ENCODE measurements at places on chromosomes 7 and 10.

DNA sequence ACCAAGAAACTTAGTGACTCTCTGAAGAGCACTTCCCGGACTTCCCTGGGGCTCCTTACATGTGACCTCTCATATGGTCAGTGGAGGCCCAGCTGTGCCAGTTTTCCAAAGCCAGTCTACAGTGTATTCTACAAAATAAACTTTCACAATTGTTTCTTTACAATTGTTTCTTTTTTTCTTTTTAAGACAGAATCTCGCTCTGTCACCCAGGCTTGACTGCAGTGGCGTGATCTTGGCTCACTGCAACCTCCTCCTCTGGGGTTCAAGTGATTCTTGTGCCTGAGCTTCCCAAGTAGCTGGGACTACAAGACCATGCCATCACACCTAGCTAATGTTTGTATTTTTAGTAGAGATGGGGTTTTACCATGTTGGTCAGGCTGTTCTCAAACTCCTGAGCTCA lies 25.9 kb downstream of the CYP17A1 start:
- no peak for DNase-seq

DNA sequence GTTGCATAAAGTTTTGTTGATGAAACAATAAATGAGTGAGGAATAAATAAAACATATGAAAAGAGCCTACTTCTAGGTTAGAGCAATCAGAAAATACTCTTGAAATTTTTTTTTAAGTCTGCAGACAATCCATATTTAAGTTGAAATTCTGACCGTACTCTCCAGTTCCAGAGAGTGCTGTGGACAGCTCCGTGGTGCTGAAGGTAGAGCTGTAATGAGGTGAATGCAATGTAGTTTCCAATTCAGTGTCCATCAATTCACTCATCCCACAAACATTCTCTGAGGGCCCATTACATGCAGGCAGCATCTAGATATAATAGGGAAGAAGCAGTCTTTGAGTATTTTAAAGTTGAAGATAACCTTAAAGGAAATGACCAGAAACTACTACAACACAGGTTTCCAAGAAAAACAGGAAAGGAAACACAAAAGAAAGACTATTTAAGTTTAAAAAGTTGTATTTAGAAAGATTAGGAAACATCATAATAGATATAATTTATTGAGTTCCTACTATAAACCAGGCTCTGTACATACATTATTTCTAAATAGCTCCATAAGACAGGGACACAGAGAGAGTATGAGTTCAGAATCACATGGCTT lies 44.0 kb upstream of the CRTAC1 start:
- DNase-seq = no peak

- DNase-seq = no peak
These were observed 35.5 kb downstream of the SEMA3C start for GRCh38 chr7:80883154-80884025.

DNA sequence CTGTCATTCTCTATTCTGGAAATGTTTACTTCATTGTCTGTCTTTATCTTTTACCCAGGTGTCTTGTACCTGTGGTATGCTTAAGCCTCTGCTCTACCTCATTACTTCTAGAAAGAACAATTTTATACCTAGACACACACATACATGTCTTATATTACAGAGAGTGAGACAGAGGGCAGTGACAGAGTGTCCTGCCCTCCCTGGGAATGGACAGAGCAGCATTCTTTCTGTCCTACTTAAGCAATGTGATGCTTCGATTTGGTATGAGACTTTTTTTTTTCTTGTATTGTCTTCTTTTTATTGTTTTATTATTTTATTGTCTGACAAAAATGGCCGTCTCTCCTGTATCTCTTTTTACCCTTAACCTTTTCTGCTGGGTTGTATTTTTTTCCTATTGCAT lies 286.1 kb downstream of the EXOC4 start:
- DNase-seq = no peak

DNA sequence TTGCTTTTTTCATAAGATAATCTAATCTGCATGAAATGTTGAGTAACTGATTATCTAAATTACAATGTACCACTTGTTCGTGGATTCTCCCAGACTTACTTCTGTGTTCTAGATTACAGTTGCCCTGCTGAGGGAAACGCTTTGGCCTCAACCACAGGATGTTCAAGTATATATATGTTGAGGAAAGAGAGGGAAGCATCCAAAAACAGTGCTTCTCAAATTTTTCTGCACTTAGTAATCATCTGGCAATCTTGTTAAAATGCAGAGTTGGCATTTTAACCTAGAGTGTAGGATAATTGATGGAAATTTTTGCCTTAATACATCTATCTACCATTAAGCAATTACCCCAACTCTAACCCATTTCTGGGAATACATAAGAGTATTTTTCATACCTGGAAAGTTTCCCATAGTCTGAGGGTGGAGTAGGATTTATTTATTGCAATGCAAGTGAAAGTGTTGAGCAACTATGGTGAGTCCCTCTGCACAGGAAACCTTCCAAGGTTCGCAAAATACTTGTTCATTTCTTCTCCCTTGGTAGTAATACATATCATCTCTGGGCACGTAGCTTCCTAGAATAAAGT lies 59.6 kb upstream of the C1GALT1 start:
- no peak for DNase-seq
